ENCODE measurements at places on chromosomes 16 and 17.

GRCh38 chr17:64240741-64241347 is 22.2 kb downstream of the TEX2 start:
- DNase-seq, result peak; percentile 87

DNA sequence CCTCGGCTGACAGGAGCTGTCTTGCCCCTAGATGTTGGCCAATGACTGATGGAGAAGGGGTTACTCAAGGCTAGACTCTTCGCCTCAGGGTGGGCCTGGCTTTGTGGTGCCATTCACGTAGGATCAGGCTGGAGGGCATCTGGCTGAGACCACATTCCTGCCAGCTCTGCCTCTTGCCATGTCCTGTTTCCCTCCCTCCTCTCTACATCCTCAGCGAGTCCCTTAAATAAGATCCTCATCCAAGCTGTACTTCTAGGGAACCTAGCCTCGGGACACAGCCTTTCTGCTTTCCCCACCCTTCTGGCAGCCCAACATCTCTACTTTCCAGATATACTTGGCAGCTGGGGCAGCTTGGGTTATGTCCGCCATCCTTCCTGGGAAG is 27.9 kb upstream of the EFCAB13 start:
- no peak for DNase-seq

GRCh38 chr17:17934806-17935205 is 37.4 kb downstream of the TOM1L2 start:
- DNase-seq, result no peak

GRCh38 chr16:67740391-67740790 is 21.3 kb upstream of the GFOD2 start:
- no peak for DNase-seq

- DNase-seq, result no peak
These were observed 31.9 kb downstream of the SLFN11 start for GRCh38 chr17:35341411-35341992.

DNA sequence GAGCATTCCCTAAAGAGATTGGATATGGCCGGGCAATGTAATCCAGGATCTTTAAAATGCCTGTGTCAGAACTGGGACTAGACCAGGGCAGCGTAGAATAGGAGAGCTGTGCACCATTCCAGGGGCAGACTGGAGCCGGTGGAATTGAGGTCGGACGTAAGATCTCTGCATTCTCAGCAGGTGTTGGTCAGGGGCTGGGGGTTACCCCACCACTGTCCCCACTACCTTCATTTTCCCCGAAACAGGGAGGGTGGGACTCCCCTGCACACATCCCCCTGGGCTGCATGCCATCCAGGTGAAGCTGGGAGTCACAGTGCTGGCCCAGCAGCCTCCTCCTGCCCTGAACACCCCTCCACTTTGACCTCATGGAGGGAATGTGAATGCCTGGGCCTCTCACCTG is 17.8 kb downstream of the OSBPL7 start:
- no peak for DNase-seq

DNA sequence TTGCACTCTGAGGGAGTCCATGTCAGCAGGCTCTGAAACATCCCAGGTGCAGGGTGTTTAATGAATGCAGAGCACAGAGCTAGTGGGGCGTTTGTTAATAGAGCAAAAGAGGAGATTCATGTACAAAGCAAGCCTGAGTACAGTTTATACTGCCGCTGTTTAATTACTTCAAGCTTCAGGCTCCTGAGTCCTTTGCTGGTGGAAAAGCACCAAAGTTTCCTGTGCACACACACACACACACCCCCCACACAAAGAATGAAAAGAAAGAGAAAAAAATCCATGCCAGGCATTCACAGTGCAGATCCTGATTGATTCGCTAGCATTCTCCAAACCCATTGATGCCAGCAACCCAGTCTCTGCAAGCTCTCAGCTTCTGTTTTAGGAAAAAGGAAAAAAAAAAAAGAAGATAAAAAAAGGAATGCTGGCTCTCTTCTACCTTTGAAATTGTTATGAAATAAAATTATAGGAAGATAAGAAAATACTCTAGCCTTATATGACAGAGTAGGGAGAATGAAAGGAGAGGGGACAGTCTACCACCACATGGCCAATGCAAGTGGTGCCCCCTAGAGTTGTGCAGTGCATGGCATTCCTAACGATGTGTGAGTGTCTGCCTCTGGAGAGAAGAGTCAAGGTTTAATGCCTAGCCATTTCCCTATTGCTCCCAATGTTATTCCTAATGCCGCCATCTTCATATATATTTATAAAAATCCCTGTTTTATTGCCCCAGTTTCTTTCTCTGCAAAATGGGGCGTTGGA is 216.5 kb downstream of the TMEM114 start:
- DNase-seq, result no peak

- DNase-seq, result peak; percentile 88
These were observed 743 bp downstream of the WIPI1 start for GRCh38 chr17:68456339-68457167.

- DNase-seq, result no peak
These were observed 9.8 kb downstream of the NHERF1 start for GRCh38 chr17:74757931-74758847.

DNA sequence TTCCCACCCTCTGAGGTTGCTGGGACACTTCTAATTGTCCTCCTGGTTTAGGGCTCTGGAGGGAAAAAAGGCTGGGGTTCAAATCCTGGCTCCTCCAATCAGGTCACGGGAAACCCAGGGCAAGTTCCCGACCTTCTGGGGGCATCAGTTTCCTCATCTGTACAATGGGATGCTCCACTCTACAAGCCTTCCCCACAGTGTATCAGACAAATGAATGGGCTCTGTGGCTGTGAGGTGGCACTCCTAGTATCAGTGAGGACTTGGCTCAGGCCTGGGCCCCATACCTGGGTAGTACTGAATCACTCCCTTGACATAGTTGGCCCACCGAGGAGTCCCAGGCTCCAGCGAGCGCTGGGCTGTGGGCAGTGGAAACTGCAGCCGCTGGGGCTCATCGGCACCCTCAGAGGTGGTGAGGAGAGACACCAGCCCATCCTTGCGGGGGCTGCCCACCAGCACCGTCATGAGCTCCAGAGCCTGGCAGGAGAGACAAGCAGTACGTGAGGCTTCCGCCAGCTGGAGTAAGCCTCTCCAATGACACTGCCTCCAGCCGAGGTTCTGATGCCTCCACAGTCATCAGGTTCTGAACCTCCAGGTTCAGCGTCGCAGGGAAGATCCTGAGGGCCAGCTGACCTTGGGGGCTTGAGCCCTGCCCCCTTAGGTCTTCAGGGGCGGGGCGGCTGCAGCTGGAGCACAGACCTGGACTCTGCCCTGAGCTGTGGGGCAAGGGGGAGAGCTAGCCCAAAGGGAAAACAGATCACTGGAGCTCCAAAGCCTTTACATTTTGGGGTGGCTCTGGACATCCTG is 1.2 kb downstream of the GALK1 start:
- no peak for DNase-seq

DNA sequence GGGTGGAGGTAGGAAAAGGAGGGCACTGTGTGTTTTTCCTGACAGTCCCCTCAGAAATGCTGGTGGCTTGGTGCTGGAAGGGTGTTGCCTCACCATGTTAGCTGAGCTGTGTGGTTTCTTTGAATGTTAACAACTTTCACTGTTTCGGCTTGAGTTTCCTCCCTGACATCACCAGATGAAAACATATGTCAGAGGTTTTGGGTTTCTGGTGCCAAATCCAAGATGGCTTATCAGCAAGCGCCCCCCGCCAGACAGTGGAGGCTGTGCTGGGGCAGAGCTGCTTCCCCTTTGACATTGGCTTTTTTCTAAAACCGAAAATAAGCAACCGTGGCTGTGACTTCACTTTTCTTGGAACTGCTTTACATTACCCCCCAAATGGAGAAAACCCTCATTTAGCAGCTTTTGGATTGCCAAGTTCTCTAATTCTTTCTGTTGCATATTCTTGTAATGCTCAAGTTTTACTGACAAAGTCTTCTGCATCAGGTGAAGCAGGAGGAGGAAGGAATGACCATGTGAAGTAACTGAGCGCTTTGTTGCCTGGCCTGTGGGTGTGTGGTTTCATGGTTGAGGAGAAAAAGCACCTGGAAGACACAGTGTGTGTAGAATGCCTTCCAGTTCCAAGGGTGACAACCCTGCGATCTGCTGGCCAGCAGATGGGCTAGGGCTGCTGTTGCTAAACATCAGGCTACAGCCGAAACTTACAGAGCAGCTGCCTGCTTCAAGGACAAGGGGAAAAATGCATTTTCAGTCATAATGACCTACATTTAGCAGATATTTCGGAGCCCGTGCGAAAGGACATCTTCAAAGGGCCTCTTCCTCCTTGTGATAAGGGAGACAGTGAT is 9.7 kb downstream of the RMI2 start:
- peak; percentile 64 for DNase-seq

- no peak for DNase-seq
These were observed 3.2 kb upstream of the PER1 start for GRCh38 chr17:8155231-8155995.

DNA sequence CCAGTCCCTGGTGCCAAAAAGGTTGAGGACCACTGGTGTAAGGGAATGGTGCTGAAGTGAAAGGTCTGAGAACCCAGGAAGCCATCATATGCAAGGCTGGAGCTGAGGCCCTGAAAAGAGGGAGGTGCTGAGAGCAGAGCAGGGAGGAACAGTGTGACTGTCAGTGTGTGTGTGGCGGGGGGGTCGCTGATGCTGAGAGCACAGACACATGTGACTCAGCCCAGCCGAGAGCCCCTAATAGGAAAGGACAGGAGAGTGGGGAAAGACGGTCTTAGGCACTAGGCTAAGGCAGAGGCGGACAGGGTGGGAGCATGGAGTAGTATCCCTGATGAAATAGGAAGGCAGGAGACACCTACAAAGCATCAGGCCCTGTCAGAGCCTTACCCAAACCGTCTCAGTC is 1.2 kb downstream of the B9D1 start:
- no peak for DNase-seq

DNA sequence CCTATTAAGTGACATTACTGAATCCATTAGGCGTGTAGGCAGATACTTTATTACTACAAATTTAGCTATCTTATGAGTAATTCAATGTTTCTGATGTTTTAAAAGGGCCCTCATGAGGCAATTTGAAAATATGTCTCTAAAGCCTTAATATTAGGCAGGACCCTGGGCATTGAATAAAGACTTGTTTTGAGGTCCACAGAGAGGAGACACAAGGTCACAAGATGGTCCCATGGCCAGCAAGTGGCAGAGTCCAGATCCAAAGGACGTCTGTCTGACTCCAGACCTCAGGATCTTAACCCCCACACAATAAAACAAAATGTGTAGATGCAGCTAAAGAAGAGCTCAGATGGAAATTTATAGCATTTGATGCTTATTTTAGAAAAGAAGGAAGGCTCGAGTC is 31.9 kb upstream of the HEATR6 start:
- no peak for DNase-seq

- DNase-seq, result no peak
These were observed 2139.4 kb downstream of the TP53TG3F start for GRCh38 chr16:35598696-35599332.

GRCh38 chr17:64920419-64921172 is 1.3 kb upstream of the LRRC37A3 start:
- no peak for DNase-seq

DNA sequence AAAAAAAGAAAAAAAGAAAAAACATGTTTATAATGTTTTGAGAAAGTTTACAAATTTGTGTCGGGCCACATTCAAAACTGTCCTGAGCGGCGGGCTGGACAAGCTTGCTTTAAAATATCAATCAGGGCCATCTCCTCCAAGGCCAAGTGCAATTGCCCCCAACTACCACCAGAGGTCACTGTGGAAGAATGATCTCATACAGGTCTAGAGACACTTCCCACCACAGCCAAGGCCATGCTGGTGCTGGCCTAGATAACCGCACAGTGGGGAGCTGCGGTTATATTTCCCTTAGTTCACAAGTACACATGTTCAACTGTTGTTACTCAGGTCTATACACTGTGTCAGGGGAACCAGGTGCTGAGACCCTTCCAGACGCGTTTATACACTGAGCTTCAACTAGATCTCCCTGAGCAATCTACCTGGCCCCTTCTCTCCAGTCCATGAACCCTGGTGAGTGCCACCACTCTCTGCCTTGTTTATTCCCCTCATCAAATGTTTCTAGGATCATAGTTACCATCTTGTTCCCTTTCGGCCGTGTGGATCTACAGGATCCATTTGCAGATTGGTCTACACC is 83.8 kb upstream of the CCL2 start:
- peak; percentile 44 for DNase-seq

DNA sequence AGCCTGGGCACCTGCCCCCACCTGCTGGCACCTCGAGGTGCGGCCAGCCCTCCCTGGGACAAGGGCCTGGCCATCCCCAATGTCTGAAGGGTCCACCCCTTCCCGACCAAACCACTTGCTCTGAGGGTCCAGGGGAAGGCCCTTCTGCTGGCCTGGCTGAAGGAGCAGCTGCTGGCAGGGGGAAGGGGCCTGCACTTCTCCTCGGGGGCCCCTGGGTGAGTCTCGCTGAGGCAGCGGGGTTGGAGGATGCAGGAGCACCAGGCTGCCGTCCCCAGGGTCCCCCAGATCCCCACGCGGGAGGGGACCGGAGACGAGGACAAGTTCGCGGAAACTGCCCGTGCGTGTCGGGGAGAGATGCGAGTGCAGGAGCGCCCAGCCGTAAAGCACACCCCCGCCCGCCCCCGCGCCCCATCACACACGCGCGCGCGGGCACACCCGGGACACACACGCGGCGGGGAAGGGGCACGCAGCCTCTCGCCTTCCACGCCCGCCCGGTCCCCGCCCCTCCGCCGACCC is 725 bp upstream of the CACNA1H start:
- no peak for DNase-seq

DNA sequence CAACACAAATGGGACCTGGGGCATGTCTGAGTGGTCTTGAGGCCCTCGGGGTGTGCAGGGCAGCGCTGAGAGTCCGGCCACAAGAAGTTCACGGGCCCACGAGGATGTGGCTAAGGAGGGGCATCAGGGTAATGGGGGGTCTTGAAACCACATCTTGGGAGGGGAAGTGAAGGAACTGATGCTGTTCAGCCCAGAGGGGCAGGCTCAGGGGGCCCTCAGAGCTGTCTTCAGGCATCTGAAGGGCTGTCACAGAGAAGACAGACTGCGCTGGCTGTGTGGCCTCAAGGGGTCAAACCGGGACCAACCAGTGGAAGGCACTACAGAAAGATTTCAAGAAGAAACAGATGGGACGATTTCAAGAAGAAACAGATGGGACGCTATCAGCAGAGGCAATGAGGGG is 45.1 kb downstream of the ZNF423 start:
- DNase-seq, result no peak

- DNase-seq, result no peak
These were observed 65.5 kb downstream of the IRX6 start for GRCh38 chr16:55389426-55390073.

GRCh38 chr17:76545918-76546555 is 6.2 kb downstream of the PRCD start:
- no peak for DNase-seq

- DNase-seq, result no peak
These were observed 23.1 kb downstream of the CDC42EP4 start for GRCh38 chr17:73288534-73289302.

GRCh38 chr16:85712801-85713200 is 24.0 kb upstream of the GINS2 start:
- no peak for DNase-seq

All from fibroblast of skin of right quadriceps (primary cell).